Right kidney (tissue), 9 donors: ENCODE measurements at places on chromosomes 6 and 20.
A peak's percentile ranks its signal among the peaks of the same experiment; 100 is the strongest.

DNA sequence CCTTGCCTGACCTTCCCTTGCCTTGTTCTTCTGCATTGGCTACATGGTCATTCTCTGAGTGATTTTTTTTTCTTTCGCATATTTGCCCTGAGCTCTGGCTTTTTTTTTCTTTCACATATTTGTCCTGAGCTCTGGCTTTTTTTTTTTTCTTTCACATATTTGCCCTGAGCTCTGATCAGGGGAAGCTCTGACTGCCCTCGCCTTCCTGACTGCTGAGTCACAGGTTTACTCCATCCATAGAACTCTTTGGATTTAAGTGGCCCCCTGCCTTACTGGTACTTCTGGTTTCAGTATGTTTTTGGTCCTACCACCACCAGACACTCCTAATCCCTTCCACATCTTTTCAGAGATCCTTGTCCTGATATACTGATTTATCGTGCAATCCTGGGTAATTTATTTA lies 201.1 kb downstream of the OGFRL1 start:
- no peak for DNase-seq

DNA sequence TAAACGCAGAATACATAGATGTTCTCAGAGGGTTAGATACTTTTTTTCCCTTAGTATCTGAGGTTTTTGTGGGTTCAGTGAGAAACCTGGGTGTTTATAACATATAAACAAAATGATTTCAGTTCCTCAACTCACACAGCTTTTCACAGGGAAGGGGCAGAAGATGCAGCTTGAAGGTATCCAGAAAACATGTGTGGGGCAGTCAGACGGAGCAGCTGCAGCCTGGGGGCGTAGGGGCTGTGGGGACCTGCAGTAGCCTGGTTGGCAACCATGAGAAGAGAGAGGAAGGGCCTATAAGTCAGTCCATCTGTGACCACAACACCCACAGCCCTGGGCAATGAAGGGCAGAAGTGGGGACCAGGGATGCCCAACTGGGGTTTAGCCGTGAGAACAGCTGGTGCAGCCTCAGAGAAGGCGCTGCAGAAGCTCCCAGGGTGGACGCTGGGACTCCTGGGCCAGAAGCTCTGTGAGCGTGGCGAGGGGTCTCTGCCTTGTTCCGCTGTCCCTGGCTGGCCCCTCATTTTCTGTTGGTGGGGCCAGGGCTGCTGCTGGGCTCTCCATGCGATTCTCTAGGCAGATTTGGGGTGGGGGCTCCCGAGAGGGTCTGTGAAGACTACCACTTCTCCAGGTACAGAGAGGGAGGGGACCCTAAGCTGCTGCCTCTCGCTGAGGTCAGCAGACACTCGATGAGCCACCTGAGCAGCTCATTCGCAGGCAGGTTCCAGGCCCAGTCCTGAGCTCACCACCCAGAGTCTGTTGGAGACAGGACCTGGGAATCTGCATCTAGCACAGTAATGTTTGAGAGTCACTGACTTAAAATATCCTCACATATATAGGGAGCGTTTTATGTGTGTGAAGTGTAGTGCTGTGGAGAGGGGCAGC lies 181.2 kb downstream of the ZDHHC14 start:
- DNase-seq = no peak

DNA sequence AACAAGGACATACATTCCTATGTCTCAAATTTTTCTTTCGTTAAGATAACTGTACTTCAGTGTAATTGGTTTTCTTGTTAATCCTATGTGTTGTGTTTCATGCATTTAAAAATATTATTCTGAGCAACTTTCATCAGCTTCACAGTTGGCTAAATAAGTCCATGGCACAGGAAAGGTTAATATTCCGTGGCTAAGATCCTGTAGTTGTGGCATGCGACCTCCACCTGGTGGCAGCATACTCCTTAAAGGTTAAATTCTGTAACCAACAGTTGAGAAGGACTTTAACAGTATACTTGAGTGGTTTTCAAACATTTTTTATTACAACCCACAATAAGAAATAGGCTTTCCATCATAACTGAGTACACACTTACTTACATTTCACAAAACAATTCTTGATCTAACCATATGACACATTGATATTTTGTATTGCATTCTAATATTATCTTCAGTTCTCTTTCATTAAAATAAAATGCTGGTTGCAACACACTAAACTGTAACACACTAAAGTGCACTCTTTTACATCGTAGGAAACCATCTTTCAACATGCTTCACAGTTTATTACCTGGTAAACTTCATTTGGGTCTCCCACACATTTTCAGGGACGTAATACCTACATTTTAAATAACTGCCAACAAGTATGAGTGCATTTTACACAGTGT lies 118.3 kb downstream of the SLX4IP start:
- peak; percentile 29 for DNase-seq

GRCh38 chr6:16493802-16494201 lies 255.4 kb downstream of the GMPR start:
- no peak for DNase-seq

- no peak for DNase-seq
Observed at GRCh38 chr6:54132587-54132986, 21.3 kb downstream of the MLIP start.
